GM12864 (cell line): ENCODE measurements at places on chromosomes 2 and 18.

DNA sequence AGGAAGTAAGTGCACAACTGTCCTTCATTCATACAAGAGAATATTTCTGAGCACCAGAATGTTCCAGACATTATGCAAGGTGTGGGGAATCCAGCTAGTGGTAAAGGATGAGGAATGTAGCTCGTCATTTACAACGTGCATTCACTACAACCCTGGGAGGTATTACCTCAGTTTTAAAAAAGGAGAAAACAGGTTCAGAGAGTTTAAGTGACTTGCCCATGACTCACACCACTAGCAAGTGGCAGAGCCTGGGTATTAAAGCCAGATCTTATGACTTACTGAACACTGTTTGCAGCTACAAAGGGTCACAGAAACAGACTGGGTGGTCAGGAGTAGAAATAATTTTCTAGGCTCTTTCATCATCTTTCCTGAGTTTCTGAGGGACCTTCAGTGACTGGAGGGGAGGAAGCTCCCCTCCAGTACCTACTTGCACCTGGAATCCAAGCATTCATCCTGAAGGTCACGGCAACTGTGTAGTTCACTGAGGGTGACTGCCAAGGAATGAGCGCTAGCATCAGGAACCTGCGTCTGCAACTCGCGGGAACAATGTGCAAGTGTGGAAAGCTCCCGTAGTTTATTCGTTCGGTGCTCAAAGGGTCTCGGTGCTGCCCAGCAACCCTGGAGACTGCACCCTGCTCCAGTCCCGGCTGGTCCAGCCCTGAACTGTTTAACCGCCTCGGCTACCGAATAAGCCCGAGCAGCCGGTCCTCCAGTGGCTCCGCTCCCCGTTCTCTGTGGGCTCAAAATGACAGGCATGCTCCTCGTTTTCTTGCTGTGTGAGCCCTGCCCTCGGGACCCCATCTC is 647 bp downstream of the CCDC121 start:
- DNase-seq = no peak

DNA sequence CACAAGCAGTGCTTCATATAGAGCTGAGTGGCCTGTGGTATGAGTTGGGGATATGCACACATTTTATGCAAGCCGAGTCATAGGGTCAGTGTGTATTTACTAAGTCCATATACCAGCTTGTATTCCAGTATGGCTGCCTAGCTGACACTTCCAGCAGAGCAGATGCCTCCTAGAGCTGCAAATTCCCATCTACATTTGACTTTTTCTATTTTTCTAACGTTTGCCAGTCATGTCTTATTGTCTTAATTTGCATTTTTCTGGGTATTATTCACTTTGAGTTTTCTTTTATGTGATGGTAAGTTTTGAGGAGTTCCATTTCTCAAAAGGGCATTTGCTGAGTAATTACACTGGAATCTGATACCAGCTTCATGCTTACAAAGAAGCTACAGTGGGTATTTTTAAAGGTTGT is 334.5 kb upstream of the CDH2 start:
- DNase-seq = no peak

GRCh38 chr2:101533561-101534148 is 58.7 kb upstream of the RFX8 start:
- DNase-seq = no peak

DNA sequence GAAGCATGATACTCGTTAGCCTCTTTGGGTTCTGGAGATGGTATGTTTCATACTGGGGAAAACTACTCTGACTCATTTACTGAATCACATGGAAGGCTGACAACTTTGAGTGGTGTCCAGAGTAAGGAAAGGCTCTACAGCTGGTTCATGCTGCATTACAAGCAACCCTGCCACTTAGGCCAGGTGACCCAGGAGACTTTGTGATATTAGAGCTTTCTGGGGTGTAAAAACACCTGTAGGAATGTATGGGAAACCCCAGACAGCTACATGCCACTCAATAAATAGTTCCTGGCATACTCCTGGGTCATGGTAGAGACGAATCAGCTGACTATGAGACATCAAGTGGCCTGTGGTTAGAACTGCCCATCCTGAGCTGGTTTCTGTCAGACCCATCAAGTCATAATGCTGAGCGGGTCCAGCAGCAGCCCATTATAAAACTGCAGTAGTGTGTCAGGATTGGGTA is 21.3 kb upstream of the TCF7L1 start:
- no peak for DNase-seq

DNA sequence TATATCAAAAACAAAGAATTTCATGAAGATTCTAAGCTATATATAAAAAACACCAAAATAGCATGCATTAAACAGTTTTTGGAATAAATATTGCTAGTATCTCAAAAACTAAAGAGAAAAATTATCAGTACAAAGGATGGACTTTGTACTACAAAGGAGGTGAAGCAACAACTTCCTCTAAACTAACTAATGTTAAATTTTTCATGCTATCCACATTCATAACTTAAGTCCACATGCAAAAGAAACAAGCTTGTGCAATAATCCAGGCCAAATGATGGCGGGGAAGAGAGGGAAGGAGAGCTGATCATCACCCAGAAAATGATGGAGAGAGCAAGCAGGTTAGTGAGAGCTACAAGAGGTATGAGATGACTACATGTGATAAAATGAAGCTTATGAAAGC is 70.1 kb downstream of the KIDINS220 start:
- no peak for DNase-seq

- DNase-seq = peak; percentile 33
These were observed 9.4 kb upstream of the IL1RL1 start for GRCh38 chr2:102301867-102302362.

DNA sequence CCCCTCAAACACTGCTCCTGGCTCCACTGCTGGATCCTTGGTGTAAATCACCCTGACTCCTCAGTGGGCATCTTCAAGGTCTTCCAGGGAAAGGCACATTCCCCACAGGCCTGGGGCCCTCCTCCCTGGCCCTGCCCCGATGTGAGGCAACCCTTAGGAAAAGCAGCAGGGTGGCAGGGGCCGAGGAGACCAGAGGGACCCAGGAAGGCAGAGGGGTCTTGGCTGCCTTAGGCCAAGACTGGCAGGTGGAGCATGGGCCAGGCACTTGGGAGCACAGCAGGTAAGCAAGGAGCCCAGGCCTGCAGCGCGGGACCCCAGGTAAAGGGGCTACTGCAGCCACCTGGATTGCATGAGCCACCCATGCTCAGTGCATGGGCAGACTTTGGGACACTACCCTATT is 96.9 kb downstream of the GYPC start:
- DNase-seq = no peak

DNA sequence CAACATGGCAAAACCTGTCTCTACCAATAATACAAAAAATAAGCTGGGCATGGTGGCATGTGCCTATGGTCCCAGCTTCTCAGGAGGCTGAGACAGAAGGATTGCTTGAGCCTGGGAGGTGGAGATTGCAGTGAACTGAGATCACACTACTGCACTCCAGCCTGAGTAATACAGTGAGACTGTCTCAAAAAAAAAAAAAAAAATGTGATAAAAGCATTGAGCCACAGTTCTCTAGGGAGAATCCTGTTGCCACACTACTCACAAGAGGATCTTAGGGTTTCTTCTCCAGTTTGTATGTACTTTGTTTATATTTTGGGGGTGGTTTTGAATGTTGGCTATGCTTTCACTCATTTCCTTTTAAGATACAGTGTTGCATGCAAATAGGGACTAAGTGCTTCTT is 62.0 kb downstream of the TMEM185B start:
- DNase-seq = no peak

- DNase-seq = no peak
These were observed 406.1 kb upstream of the NRP2 start for GRCh38 chr2:205276116-205276777.

GRCh38 chr2:186429104-186429503 is 57.0 kb upstream of the ZC3H15 start:
- no peak for DNase-seq

GRCh38 chr2:62150597-62151305 is 45.2 kb upstream of the B3GNT2 start:
- no peak for DNase-seq

- no peak for DNase-seq
These were observed 7.1 kb upstream of the ZBTB14 start for GRCh38 chr18:5302606-5303005.

- no peak for DNase-seq
These were observed 248.8 kb downstream of the NRXN1 start for GRCh38 chr2:50783111-50783510.

- DNase-seq = no peak
These were observed 152.7 kb upstream of the ALPP start for GRCh38 chr2:232225895-232226294.

GRCh38 chr2:217538719-217539118 is 464.1 kb downstream of the TNS1 start:
- DNase-seq = no peak

- DNase-seq = no peak
These were observed 36.6 kb upstream of the LNPK start for GRCh38 chr2:176038694-176039093.

- DNase-seq = no peak
These were observed 170.2 kb downstream of the TPGS2 start for GRCh38 chr18:36658611-36659010.

DNA sequence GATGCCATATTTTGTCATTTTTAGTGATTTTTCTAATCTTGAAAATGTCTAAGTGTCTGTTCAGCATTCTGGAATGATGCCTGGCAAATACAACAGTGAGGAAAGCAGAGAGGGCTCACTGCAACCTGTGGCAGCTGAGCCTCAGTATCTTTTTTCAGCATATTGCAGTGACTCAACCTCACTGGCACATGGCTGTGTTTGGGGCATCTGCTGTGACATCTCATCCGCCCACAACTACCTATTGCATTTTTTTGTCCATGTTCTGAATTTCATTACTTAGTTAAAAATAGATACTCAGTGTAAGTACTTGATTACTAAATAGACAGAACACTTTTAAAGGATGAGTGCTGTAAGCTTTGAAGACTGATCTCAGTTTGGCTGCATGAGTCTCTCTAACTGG is 10.7 kb downstream of the BABAM2 start:
- no peak for DNase-seq

GRCh38 chr18:47877892-47878291 is 52.6 kb downstream of the SMAD2 start:
- DNase-seq = no peak

DNA sequence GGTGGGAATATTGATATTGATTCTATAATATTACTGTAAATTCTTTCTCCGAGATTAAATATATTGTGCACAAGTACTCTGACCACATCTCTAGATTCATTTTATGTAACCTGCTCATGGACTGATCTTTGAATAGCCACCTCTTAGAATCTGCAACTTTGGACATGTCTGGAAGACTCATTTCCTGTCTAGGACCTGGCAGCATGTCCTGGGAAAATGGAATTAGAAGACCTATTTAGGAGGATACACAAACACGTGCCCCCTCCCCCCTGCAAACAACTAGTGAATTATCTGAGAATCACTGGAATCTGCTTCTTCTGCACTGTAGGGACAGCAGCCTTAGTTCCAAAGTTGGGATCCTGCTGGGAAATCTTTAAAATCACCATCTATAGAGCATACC is 94.1 kb downstream of the UBE2E3 start:
- no peak for DNase-seq

DNA sequence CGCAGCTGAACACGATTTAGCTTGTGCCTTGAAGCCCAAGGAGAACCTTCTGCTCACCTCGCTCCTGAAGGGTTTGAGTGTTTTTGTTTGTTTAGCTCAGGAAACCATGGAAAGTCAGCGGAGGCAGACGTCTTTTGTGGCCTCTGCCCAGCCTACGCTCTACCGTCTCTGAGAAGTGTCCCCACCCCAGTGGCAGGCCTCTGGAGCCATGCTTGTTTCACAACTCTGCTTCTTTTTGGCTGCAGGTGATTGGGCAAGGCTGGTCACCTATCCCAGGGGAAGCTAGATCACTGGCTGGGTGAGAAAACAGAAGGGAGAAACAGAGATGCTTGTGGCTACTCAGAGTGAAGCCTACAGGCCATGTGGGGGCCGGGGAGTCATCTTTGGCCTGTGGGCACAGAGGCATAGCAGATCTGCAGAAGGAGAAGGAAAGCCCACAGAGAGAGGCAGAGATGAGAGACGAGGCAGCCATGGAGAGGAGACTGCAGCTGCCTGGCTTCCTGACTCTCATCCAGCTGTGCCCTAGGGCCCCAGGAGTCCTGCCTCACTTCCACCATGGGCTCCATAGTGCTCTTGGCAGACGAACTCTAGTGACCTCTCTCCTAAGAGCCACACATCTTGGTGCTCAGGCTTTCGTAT is 50.1 kb downstream of the CIB4 start:
- no peak for DNase-seq

DNA sequence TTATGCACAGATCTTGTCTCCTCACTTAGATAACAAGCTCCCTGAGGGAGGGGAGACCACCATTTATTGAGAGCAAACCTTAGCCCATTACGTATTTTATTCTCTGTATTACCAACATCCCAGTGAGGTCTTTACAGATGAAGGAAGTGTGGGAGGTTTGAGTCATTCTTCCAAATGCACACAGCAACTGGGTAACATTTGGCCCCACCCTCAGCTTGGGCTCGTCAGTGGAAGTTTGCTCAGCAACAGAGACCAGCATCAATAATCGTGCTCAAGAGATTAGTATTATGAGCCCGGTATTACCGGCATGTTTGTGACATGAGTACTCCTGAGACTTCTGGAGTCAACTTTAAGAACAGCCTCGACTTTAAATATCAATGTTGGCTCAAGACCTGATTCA is 168.6 kb downstream of the ETAA1 start:
- DNase-seq = no peak

GRCh38 chr18:78671551-78671950 is 308.1 kb upstream of the SALL3 start:
- no peak for DNase-seq

- no peak for DNase-seq
These were observed 43.0 kb upstream of the MSTN start for GRCh38 chr2:190105554-190105953.

DNA sequence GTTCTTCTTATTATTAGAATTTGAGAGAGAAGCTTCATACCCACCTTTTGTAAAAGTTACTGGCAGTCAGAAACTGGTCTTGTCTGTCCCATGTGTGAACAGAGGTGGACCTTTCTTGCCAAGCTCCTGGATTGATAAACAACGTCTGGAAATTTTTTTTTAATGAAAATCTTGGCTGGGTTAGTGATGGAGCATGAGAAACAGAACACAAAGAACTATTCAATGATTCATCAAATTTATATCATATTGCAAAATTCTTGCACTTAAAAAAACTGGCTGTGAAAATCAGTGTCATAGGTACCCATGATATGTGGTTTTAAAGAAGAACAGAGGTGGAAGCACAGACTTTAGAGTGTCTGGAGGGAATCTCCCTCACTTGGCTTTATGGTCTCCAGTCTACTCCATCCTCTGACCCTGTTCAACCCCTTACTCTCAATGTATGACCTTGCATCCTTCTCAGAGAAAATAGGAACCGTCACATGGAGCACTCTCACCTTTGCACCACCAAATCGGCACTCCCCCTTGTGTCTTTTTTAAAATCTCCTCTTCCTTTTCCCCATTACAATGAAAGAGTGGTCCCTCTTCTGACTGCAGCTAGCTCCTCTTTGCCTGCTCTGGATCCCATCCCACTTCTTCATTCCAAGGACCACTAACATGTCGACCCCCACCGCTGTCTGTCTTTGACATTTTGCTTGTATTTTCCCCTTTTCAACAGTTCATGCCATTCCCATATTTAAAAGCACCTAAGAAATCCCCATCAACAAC is 58.2 kb downstream of the COPS8 start:
- no peak for DNase-seq

- DNase-seq = peak; percentile 8
These were observed 221.5 kb upstream of the SLC35G4 start for GRCh38 chr18:11387880-11388279.

GRCh38 chr2:141392517-141393213 is 738.2 kb downstream of the LRP1B start:
- DNase-seq = no peak
